Naive thymus-derived CD8-positive, alpha-beta T cell (primary cell): ENCODE measurements at places on chromosomes 7 and 10.

DNA sequence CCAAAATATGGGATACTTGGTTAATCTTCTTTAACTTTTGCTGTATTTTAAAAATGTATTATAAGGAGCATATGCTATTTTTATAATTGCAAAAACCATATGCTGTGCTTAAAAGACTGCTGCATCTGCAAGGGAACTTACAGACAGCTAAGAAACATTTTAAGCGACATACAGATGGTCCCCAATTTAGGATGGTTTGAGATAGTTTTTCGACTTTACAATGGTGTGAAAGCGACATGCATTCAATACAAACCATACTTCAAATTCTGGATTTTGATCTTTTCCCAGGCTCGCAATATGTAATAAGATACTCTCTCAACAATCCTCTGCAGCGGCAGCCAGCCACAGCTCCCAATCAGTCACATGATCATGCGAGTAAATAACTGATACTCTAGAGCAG is 73.2 kb downstream of the SHTN1 start:
- no peak overlapping the region for H3K27ac ChIP-seq
- H3K27me3 ChIP-seq, result no peaks in the 10 kb centered on the region
- H3K4me3 ChIP-seq, result no peak overlapping the region
- DNase-seq, result no peak
- no peaks in the 10 kb centered on the region for H3K4me1 ChIP-seq
- H3K36me3 ChIP-seq, result no peaks in the 10 kb centered on the region

GRCh38 chr10:124602121-124602561 is 140.5 kb downstream of the LHPP start:
- no peak for DNase-seq
- no peak overlapping the region for H3K4me3 ChIP-seq
- peaks cover 7% of the 10 kb centered on the region for H3K4me1 ChIP-seq
- no peaks in the 10 kb centered on the region for H3K36me3 ChIP-seq
- H3K27ac ChIP-seq, result no peak overlapping the region

DNA sequence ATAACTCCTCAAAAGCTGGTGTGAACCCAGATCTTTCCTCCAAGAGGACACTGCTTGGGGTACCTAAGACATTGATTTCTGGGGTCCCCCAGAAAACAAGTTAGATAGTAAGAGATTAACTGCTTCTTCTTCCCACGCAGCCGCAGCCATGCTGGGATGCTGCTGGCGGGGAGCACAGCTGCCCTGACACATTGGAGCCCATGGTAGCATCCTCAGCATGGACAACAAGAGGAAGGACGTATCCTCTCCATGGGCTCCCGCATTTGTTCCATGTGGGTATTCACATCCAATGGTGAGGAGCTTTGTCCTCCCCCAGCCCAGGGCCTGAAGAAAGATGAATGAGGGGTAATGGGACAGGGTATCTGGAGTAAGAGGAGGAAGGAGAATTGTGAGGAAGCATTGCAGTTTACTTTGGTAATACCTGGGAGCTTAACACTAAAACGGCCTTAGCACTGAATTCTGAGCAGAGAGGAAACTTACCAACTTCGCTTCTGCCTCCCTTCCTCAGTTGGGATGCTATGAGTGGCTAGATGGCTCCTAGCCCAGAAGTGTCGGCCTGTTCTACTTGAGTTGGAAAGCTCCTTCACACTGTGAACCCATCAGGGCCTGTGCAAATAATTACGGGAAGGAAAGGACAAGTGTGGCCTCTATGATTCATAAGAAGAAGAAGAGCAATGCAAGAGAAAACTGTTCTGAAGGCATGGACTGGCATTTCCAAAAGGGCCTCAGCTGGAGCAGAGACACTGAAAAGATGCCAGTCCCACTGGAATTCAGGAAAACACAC is 43.9 kb downstream of the C10orf120 start:
- no peak for DNase-seq
- peaks cover 4% of the 10 kb centered on the region for H3K27me3 ChIP-seq
- no peak overlapping the region for H3K27ac ChIP-seq
- no peak overlapping the region for H3K4me3 ChIP-seq
- H3K36me3 ChIP-seq, result no peaks in the 10 kb centered on the region

GRCh38 chr7:135467207-135467711 is 42.6 kb downstream of the CNOT4 start:
- peaks cover 5% of the 10 kb centered on the region for H3K36me3 ChIP-seq
- H3K27me3 ChIP-seq, result no peaks in the 10 kb centered on the region
- no peak overlapping the region for H3K4me3 ChIP-seq

DNA sequence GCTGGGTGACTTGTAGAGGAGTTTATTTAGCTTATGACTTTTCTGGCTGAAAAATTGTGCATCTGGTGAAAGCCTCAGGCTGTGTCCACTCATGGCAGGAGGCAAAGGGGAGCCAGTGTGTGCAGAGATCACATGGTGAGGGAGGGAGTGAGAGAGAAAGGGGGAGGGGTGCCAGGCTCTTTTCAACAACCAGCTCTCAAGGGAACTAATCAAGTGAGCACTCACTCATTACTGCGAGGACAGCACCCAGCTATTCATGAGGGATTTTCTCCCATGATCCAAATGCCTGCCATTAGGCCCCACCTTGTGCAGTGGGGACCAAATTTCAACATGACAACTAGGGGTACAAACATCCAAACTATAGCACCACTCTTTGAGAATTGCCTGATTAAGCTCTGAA is 590.2 kb downstream of the MAGI2 start:
- H3K27ac ChIP-seq, result no peak overlapping the region
- no peaks in the 10 kb centered on the region for H3K27me3 ChIP-seq
- H3K4me3 ChIP-seq, result no peak overlapping the region

- no peak for DNase-seq
- H3K27ac ChIP-seq, result no peak overlapping the region
- no peaks in the 10 kb centered on the region for H3K36me3 ChIP-seq
Measured at GRCh38 chr10:23528419-23528818, 89.5 kb downstream of the OTUD1 start.

DNA sequence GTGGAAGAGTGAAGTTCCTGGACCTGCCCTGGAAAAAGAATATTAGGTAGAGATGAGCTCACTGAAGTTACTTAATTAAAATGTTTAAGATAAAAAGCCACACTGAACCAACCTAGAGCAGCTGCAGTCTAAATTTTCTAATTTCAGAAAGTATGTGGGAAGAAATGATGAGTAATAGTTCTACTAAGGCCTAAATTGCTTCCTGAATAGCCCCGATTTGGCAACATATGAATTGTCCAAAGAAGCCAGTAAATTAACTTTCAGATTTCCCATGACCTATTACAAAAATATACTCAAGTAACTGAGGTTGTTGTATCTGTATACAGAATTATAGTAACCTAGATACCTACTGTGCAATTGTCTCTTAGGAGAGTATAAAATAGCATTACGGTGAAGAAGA is 312.6 kb downstream of the IPMK start:
- H3K4me3 ChIP-seq, result no peak overlapping the region
- no peaks in the 10 kb centered on the region for H3K36me3 ChIP-seq
- no peak overlapping the region for H3K27ac ChIP-seq
- DNase-seq, result no peak

- no peaks in the 10 kb centered on the region for H3K4me1 ChIP-seq
- no peaks in the 10 kb centered on the region for H3K27me3 ChIP-seq
- no peaks in the 10 kb centered on the region for H3K36me3 ChIP-seq
- no peak overlapping the region for H3K4me3 ChIP-seq
- no peak for DNase-seq
Measured at GRCh38 chr7:102305414-102306268, 19.0 kb downstream of the SH2B2 start.

- H3K36me3 ChIP-seq, result no peaks in the 10 kb centered on the region
- no peak overlapping the region for H3K27ac ChIP-seq
- H3K4me1 ChIP-seq, result no peaks in the 10 kb centered on the region
- no peak overlapping the region for H3K4me3 ChIP-seq
- DNase-seq, result no peak
Measured at GRCh38 chr10:67282871-67283270, 357.0 kb downstream of the LRRTM3 start.

DNA sequence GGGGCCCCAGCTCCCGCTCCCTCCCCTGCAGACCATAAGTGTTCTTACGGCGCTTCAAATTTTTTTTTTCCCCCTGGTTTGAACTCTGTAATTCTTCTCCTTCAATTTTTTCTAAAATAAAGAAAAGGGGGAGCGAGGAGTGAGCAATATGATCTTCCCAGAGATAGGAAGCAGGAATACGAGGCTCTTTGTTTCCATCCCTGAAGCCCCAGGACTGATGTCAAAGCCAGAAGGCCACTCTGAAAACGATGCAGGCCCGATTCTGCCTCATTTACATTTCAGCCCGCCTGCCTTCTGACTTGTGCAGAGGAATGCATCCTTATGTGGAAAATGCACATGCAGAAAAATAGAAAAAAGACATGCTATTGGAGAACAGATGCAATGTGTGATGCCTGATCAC is 401.5 kb upstream of the MKI67 start:
- H3K27me3 ChIP-seq, result peaks cover 4% of the 10 kb centered on the region
- no peak overlapping the region for H3K27ac ChIP-seq
- H3K36me3 ChIP-seq, result no peaks in the 10 kb centered on the region
- DNase-seq, result no peak
- no peaks in the 10 kb centered on the region for H3K4me1 ChIP-seq

- DNase-seq, result no peak
- H3K4me1 ChIP-seq, result no peaks in the 10 kb centered on the region
- no peak overlapping the region for H3K27ac ChIP-seq
- H3K27me3 ChIP-seq, result peaks cover 7% of the 10 kb centered on the region
- H3K36me3 ChIP-seq, result peaks cover 24% of the 10 kb centered on the region
Measured at GRCh38 chr7:121503730-121504129, 107.6 kb upstream of the FAM3C start.

GRCh38 chr10:93498166-93498565 is 1.8 kb downstream of the CEP55 start:
- no peak for DNase-seq
- peaks cover 11% of the 10 kb centered on the region for H3K27me3 ChIP-seq
- H3K4me3 ChIP-seq, result peak overlapping the region; percentile 78
- no peak overlapping the region for H3K27ac ChIP-seq
- H3K4me1 ChIP-seq, result peaks cover 12% of the 10 kb centered on the region

- H3K36me3 ChIP-seq, result peaks cover 9% of the 10 kb centered on the region
- peaks cover 6% of the 10 kb centered on the region for H3K4me1 ChIP-seq
- no peak overlapping the region for H3K27ac ChIP-seq
- H3K4me3 ChIP-seq, result no peak overlapping the region
- DNase-seq, result peak; percentile 16
Measured at GRCh38 chr10:11724938-11725776, 17.0 kb upstream of the ECHDC3 start.

DNA sequence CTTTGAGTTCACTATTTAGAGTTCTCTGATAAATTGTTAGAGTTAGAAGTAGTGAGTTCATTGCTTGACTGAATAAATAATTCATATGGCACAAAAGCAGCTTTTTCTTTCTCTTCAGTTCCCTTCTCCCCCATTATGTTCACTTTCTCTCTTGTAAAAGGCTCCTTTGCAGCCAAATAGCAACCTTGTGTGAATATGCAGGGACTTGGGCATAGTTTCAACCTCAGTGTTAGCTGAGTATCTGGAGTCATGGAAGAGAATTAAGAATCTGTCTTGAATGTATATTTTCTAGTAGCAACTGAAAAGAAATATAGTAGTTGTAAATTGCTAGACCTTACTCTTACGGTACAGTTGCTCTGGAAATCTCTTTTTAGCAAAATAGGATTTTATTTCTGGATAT is 31.9 kb downstream of the ZEB1 start:
- DNase-seq, result no peak
- no peak overlapping the region for H3K27ac ChIP-seq
- H3K36me3 ChIP-seq, result no peaks in the 10 kb centered on the region
- peaks cover 66% of the 10 kb centered on the region for H3K4me1 ChIP-seq

DNA sequence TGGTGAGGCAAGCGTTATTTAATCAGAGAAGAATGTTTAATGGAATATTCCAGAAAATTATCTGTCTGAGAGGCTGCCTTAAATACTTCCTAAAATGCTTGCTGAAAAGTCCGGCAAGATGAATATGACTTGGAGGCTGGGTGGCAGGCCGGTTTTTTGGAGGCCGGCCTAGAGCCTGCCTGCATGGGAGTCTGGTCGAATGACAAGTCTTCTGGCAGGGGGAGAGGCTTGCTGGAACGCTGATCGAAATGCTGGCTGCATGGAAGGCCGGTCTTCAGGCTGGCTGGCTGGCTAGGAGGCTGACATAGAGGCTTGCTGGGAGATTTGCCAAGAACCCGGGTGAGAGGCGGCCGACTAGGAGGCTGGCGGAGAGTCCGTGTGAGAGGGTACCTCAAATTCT is 135.7 kb downstream of the OR13A1 start:
- H3K36me3 ChIP-seq, result no peaks in the 10 kb centered on the region
- H3K27me3 ChIP-seq, result peaks cover 5% of the 10 kb centered on the region
- H3K27ac ChIP-seq, result no peak overlapping the region
- H3K4me3 ChIP-seq, result no peak overlapping the region
